GM13977 (cell line): ENCODE measurements at places on chromosomes 16 and 17.

GRCh38 chr17:73311428-73311780 lies 397 bp downstream of the CDC42EP4 start:
- no peak for DNase-seq

GRCh38 chr17:40443196-40443987 lies at the start of gene IGFBP4:
IGFBP4 (plus strand) TSS chr17:40443450; CDS start chr17:40443736, 286 bp downstream.
- peak; percentile 86 for DNase-seq

GRCh38 chr17:56310782-56311181 lies 157.5 kb downstream of the ANKFN1 start:
- DNase-seq: no peak

- DNase-seq: no peak
These were observed 28.6 kb upstream of the ITGA3 start for GRCh38 chr17:50027172-50027880.

- DNase-seq: no peak
These were observed 466.0 kb downstream of the KCNJ18 start for GRCh38 chr17:22158364-22158763.

- DNase-seq: no peak
These were observed 16.0 kb upstream of the TANC2 start for GRCh38 chr17:62950067-62950466.

DNA sequence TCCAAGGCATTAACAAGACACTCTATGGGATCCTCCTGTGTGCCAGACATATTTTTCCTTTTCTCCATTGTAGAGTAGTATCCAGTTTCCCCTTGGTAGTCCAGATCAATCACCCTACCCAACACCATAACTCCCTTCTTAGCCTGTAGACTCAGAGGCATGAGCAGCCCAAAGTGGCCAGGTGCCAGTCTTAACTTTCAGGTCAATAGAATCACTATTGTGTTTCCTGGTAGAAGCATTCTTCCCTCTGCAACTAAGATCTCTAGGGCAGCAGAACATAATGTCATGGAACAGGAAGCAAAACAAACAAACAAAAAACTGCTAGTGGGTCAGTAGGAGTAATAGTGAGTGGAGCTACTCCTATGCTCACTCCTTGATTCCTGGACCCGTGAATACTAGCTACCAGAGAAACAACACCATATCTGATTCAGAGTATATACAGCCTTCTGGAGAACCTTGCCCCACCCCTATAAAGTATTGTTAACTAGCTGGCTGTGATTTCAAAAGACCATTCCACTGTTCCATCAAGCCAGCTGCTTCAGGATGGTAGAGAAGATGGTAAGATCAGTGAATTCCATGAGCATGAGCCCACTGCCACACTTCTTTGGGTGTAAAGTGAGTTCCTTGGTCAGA lies 11.2 kb upstream of the CLEC19A start:
- no peak for DNase-seq

GRCh38 chr17:80850817-80851216 lies 140.8 kb upstream of the CHMP6 start:
- DNase-seq: no peak

GRCh38 chr16:47777220-47777619 lies 316.1 kb downstream of the PHKB start:
- no peak for DNase-seq

DNA sequence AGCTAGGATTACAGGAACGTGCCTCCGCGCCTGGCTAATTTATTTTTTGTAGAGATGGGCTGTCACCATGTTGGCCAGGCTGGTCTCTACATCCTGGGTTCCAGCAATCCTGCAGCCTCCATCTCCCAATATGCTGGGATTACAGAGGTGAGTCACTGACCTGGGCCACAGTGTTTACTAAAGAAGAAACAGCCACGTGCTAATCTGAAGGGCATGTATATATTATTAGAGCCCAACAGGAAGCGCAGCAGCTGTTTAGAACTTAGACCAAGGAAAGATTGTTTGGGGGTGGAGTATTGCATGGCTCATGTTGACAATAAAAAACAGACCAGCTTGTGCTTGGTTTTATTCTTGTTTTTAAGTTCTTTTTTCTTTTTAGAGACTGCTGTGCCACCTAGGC lies 60.2 kb downstream of the HAPSTR1 start:
- DNase-seq: no peak

GRCh38 chr16:87384162-87384874 lies 742 bp upstream of the FBXO31 start:
- no peak for DNase-seq

- DNase-seq: no peak
These were observed 4.3 kb downstream of the MPO start for GRCh38 chr17:58276423-58276822.

DNA sequence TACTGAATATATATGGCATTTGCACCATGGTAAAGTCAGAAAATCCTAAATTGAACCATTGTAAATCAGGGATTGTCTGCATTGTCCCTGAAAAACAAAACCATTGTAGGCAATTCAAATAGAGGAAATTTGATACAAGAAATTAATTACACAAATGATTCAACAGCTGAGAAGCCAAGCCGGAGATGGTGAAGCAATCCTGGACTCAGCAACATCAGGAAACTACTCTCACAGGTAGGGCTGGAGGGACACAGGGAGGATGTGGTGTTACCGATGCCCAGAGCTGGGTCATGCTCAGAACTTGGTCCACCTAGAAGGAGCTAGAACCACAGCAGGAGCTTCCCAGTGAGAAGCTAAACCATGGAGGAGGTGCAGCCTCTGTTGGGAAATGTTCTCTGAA lies 18.5 kb upstream of the SCNN1B start:
- no peak for DNase-seq

GRCh38 chr16:67539271-67539670 lies 10.6 kb downstream of the RIPOR1 start:
- no peak for DNase-seq

DNA sequence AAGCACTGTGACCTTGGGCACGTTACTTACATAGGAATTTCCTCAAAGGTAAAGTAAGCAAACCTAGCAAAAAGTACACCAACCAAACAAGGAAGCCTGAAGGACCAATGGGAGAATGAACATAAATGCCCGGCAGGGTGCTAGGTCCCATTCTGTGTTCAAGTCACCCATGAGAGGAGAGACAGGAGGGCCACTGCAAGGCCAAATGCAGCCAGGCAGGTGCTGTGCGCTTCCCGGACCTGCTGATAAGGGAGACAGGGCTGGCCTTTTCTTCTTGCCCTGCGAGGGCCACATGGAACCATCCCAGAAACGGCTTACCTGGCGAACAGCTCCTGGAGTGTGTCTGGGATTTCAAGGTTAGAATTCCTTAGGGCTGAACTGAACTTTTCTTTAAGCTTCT lies 69.0 kb downstream of the GTF3C1 start:
- DNase-seq: no peak
